Progenitor cell of endocrine pancreas (in vitro differentiated cells): ENCODE measurements at places on chromosomes 1 and 21. TPM values are rescaled to one million over a fixed set of nuclear protein-coding genes. Genes with fewer than 3 reads are reported as not detected.

- DNase-seq, result no peak
These were observed 28.5 kb downstream of the SLC37A1 start for GRCh38 chr21:42542196-42542595.

DNA sequence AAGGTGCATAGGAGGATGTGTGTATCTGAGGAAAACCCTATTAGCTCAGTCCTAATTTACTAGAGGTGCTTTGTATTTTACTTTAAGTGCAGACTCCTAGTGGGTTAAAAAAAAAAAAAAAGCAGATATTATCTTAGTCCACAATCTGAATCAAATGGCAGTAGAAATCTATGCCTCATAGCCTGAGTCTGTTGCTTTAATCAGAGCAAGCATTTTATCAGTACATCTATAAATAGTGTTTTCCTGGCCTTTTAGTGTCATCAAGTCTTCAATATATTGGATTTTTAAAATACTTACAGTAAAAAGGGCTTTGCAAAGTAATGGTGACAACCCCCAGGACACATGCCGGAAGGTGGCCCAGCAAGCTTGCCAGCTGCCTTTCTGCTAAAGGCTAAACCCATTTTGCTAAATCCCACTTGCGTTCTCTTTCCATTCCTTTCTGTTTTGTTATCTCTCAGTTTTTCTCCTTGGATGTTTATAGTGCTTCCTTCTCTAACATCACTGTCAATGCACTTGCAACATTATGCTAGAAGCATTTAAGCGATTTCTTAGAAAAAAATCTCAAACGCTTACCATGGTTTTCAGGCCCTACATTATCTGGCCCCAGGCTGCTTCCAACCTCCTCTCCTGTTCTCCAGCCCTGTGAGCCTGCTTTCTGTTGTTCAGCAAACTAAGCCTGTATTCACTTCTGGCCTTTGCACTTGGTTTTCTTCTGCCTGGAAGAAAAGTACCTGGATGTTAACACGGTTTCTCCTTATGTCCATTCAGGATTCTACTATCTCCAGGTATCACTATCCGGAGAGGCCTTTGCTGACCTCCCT, 206.3 kb downstream of the PDE4B start:
- DNase-seq, result no peak

DNA sequence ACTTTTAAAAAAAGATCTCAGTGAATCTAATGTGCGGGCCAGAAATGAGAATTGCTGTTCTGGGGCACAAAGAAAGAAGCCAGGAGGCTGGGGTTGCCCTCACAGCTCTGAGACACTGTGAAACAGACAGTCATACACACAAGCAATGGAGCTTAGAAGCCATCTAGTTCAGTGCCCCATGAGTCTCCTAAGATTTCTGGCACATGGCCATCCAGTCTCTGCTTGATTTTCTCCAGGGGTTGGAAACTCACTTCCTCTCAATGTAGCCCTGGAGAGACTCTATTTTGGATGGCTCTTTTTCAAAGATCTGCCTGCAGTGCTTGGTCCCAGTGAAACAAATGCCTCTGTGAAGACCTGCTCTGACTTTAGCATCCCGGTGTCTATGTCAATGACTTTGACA, 38.6 kb downstream of the KCNN3 start:
- DNase-seq, result no peak

DNA sequence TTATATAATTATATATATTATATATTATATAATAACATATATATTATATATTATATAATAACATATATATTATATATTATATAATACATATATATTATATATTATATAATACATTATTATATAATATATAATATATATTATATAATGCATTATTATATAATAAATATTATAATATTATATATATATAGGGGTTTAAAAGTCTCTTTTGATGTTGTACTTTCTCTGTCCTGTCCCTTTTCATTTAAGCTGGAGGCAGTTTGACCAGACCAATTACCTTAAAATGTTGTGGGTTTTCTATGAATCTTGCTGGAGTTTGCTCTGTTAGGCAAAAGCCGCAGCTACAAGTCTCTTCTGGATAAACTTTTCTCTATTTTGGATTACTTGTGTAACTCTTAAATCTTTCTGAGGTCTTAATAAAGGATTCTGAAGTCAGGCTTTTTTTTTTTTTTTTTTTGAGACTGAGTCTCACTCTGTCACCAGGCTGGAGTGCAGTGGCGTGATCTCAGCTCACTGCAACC, 22.2 kb upstream of the KIF1B start:
- DNase-seq, result no peak

- DNase-seq, result no peak
These were observed 47.5 kb downstream of the PTPRU start for GRCh38 chr1:29283804-29284195.

- DNase-seq, result no peak
These were observed 17.6 kb downstream of the CRB1 start for GRCh38 chr1:197285526-197286205.

DNA sequence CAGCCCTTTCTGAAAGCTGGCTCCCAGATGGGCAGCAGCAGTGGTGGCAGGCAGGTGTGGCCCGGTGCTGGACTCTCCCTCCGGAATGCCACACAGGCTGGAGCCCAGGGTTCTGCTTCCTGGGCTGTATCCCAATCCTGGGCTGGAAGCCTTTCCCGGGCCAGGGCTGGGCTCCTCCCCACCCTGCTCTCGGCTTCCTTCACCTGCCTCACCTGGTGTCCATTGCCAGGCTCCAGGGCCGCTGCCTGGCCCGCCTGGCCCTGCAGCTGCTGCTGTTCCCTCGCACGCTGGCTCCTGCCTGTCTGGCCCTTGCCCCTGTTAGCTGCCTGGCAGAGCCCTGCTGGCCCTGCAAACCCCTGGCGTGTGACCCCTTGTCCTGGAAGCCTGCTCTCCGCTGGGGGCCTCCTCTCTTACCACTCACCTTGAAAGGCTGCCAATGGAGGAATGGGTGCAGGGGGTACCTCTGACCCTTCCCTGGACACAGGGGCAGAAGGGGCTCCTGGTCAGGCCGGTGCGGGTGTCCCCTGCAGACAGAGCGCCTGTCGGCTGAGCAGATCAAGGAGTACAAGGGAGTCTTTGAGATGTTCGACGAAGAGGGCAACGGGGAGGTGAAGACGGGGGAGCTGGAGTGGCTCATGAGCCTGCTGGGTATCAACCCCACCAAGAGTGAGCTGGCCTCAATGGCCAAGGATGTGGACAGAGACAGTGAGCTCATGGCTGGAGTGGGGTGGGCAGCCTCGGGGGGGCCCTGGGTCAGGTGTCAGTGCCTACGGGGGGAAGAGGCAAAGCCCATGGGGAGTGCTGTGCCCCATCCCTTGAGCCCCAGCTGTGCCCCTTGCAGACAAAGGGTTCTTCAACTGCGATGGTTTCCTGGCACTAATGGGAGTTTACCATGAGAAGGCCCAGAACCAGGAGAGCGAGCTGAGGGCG, 1.1 kb downstream of the CALML6 start:
- no peak for DNase-seq

DNA sequence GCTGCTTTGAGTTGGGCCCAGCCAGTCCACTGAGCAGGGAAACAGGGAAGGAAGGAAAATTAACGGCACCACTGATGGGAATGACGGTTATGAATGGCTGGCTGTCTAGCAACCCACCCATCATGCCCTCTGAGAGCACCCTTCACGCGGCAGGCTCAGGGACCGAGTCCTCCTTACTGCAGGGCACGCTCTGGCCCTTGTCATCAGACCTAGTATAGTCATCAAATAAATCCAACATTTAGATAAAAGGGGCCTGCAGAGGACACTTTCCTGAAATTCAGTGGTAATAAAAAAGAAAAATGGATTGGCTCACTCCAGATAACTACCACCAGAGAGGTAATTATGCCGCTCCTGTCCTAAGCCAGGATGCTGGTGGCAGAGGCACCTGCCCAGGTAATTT, 509.4 kb downstream of the MATN1 start:
- no peak for DNase-seq

DNA sequence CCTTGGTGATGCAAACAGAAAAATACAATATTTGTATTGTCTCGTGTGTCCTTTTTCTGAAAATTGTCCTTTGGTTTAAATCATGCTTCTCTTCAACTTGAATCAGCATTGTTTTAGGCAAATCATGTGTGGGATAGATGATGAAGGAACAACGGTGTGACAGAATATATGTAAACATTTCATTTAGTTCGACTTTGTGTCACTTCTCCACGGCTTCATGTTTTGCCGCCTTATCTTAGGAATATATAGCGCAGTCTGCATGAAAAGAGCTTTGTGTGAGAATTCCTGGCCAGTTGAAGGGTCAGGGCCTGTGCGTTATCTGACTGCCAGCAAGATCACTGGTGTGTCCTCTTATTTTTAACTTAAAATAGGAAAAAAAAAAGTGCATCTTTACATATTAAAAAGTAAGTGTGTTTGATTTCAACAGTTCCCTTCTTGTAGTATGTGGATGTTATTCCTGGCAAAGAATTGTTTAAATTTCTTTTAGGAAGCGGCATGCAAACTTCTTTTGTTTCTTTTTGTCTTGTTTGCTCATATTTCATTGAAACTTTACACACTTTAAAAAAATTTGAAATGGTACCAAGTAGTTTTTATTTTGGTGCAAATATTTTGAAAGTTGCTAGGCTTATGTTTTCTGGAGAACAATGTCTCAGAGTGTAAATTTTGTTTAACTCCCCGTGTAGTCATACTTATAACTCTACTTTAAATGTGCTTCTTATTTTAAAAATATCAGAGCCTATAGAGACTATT, 465.2 kb downstream of the USP25 start:
- no peak for DNase-seq

- no peak for DNase-seq
These were observed 1.2 kb upstream of the TMPRSS3 start for GRCh38 chr21:42396799-42397745.

DNA sequence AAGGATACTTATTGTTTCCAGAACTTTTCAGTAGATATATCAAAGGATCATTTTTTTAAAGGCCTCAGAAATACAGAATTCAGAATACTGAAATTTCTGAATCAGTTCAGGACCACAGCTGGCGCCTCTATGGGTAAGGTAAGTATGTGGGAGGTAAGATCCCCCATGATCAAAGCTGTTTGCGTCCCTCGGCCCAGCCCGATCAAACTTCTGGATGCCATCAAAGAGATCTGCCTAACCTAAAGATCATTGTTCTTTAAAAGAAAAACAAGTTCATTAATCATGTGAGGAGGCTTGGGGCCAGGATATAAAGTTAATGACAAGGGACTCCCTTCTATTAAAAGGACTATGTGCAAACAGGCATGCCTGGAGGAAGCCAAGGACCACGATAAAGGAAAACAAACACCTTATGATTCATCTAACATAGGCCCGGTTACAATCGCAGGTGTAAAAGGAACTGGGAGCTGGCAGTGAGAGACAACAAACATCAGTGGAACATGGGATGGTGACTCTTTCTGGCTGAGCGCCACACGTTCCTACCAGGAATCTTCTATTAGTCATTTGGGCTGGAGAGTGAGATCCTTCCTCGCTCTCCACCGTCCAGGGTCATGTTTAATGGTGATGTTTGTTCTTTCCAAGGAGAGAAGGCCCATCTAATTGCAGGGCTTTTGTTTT, 2.8 kb upstream of the BACE2 start:
- DNase-seq, result no peak

- no peak for DNase-seq
These were observed 34.9 kb upstream of the F13B start for GRCh38 chr1:197101978-197102377.

DNA sequence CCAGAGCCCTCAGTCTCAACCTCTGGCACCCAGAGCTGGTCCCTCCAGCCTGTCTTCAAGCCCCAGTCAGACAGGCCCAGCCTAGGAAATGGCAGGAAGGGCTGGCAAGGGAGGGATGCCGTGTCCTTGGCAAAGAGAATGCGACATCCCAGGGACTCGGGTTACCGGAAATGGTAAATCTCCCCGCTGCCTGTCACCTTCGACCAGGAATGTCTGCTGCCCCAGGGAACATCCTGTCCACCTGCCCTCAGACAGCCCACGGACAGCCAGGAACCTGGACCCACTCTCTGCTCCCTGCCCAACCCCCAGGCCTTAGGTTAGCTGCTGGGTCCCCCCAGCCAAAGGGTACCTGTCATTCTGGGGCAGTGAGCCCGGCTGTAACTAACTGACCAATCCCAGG, 23.9 kb downstream of the HSPG2 start:
- no peak for DNase-seq

DNA sequence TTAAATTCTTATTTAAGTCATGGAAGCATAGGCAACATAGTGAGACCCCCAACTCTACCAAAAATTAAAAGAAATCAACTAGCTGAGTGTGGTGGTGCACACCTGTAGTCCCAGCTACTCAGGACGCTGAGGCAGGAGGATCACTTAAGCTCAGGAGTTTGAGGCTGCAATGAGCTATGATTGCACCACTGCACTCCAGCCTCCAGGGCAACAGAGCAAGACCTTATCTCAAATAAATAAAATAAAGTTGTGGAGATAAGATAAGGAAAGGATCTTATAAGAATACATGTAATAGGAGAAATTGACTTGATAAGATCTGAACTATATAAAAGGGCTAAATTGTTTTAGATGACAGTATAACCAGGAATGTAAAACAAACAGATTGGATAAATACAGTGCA, 2.3 kb upstream of the BATF3 start:
- DNase-seq, result no peak

- DNase-seq, result no peak
These were observed 29.6 kb downstream of the FAAH start for GRCh38 chr1:46423574-46424240.

- DNase-seq, result no peak
These were observed 31.8 kb downstream of the APP start for GRCh38 chr21:26138615-26139257.

GRCh38 chr1:172144445-172145061, 275.9 kb upstream of the C1orf105 start:
- DNase-seq, result no peak

GRCh38 chr1:51520700-51521248, 1.7 kb upstream of the EPS15 start:
- no peak for DNase-seq

- no peak for DNase-seq
These were observed 34.2 kb upstream of the GNPAT start for GRCh38 chr1:231206856-231207255.

- no peak for DNase-seq
These were observed 3.7 kb downstream of the CHD1L start for GRCh38 chr1:147246044-147246690.

- DNase-seq, result no peak
These were observed 49.5 kb downstream of the ATP5PO start for GRCh38 chr21:33865996-33866575.

GRCh38 chr1:1054099-1054700, 19.9 kb downstream of the RNF223 start:
- no peak for DNase-seq

- DNase-seq, result no peak
These were observed 246.6 kb upstream of the CSF3R start for GRCh38 chr1:36729289-36729688.

Gene PDPN
- 9.5 and 13.9 TPM in 2 replicates for total RNA-seq

Gene PFDN2
- 54.8 and 57.9 TPM in 2 replicates for total RNA-seq

Gene CD1D
- total RNA-seq, result 0.13 TPM in 1 of 2 replicates, not detected in the other

Gene MPL
- total RNA-seq, result 0.31 TPM in 1 of 2 replicates, not detected in the other

Gene SPRR2A
- total RNA-seq, result not detected in 2 replicates

Gene LCE1A
- not detected in 2 replicates for total RNA-seq

Gene SERINC2
- 58.8 and 65.7 TPM in 2 replicates for total RNA-seq

Gene OR2M3
- total RNA-seq, result not detected in 2 replicates

Gene RGS7
- total RNA-seq, result 2.4 and 2.8 TPM in 2 replicates

Gene FCRL2
- total RNA-seq, result not detected in 2 replicates

Gene CBR3
- total RNA-seq, result not detected in 2 replicates

Gene CYP2J2
- 0.58 and 1.0 TPM in 2 replicates for total RNA-seq
